ENCODE measurements at places on chromosomes 1 and 21. TPM values are rescaled to one million over a fixed set of nuclear protein-coding genes. Genes with fewer than 3 reads are reported as not detected.

Gene RBM11
- total RNA-seq, result 12.8 TPM

Gene ESRRG
- total RNA-seq, result 8.1 TPM

Gene IVL
- total RNA-seq, result not detected

Gene TAL1
- 0.94 TPM for total RNA-seq

Gene NID1
- 12.2 TPM for total RNA-seq

Gene CLEC20A
- total RNA-seq, result not detected

Gene TXNDC12
- total RNA-seq, result 19.1 TPM

Gene KCNJ6
- 11.0 TPM for total RNA-seq

Gene ETNK2
- total RNA-seq, result 19.4 TPM

Gene PRKAA2
- total RNA-seq, result 31.3 TPM

Gene OR2L8
- 5.0 TPM for total RNA-seq

Gene RHD
- not detected for total RNA-seq

Gene ADORA3
- 2.2 TPM for total RNA-seq

Gene RHOU
- total RNA-seq, result 28.2 TPM

Gene FCGR3B
- 0.63 TPM for total RNA-seq

Gene SELE
- total RNA-seq, result 0.31 TPM

Gene ZNF695
- total RNA-seq, result 11.9 TPM

Gene BCAN
- total RNA-seq, result 94.8 TPM

Gene CLCNKB
- not detected for total RNA-seq

Gene CIART
- total RNA-seq, result 2.8 TPM

Gene MATN1
- 0.31 TPM for total RNA-seq
